ENCODE measurements at places on chromosomes 3 and 15.
A peak's percentile ranks its signal among the peaks of the same experiment; 100 is the strongest.

DNA sequence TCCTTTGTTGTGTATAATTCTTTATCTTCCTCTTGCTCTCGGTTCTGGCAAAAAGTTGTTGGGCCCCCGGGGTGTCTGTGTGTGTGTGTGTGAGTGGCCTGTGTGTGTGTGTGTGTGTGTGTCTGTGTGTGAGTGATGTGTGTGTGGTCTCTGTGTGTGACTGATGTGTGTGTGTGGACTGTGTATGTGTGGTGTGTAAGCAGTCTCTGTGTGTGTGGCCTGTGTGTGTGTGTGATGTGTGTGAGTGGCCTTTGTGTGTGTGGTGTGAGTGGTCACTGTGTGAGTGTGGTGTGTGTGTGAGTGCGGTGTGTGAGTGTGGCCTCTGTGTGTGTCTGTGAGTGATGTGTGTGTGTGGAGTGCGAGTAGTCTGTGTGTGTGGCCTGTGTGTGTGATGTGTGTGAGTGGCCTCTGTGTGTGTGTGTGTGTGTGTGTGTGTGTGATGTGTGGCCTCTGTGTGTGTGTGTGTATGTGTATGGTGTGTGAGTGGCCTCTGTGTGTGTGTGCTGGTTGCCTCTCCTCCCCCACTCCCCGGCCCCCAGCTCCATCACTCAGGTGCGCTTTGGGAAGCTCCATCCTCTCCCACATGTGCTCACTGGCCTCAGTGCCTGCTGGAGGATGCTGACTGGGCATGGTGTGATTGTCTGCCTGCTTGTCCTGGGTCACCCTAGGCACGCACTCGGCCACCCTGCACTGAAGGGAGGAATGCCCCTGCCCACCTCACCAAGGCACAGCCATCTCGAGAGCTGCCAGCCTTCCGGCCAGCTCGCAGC, 8.8 kb downstream of the LINGO1 start:
- DNase-seq = no peak

- no peak for DNase-seq
Measured at GRCh38 chr15:100835636-100836035, 44.0 kb upstream of the ALDH1A3 start.

DNA sequence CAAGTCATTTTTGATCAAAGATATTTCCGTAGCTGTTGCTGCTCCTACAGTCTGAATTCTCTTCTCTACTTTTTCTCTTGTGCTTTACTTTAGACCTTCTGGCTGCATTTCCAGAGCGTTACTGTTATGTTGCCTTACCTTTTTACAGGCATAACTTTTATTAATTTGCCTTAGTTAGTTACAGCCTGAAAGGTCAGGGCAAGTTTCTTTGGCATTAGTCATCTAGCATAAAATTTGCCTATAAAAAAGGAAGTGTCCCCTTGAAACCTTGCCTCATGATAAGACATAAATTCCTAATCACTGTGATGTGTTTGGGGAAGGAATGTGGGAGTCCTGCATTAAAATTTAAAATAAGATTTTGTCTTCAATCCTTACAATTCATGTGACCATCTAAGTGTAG, 618.5 kb downstream of the NR2F2 start:
- DNase-seq = no peak

DNA sequence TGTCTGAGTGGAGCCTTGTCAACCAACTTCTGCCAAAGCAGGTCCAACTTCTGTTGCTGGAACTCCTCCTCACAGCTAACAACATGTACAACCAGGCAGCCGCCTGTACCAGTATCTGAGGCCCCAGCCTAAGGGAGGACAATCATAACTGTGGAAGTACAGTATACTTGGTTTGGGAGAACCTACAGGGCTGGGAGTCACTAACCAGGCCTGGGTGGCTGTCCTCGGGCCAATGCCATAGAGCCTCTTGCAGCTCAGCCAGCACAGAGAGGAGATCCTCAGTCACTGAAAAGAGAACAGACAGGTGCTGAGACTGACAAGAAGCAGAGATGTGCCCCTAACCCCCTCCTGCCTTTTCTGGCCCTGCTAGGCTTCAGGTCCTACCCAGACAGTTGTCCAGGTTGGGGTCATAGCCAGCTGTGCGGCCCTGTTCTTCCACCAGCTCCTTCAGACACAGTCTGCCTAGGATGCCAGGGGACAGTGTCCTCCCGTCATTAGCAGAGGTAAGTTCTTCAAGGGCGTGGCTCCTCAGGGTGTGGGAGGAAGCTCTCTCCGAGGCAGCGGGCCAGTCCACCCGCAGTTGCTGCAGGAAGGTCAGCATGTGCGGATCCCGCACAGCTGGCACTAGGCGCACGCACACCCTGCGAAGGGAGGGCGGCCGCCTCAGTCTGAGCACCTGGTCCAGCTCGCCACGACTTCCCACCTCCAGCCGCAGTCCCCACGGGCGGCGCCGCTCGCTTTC, 980 bp downstream of the DALRD3 start:
- DNase-seq = no peak

DNA sequence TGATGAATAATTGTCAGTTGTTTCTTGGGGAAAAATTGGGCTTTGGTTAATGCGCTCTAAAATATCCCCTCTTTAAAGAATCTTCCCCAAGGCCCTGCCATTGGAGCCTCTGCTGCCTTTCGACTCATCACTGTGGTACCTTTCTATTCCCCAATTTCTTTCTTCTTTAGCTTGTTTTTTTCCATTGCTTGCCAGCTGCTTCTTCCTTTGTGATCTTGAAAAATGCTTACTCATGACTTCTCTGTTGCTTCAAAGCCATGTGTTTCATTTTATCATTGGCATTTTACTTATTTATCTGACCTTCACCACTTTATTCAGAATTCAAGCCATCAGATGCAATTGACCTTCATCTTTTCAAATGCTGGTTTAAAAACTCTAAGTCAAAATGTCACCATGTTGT, 84.4 kb downstream of the SV2B start:
- no peak for DNase-seq

- DNase-seq = no peak
Measured at GRCh38 chr3:128488991-128489673, 3.9 kb downstream of the GATA2 start.

GRCh38 chr15:59994526-59994887, 9.6 kb upstream of the FOXB1 start:
- DNase-seq = no peak

DNA sequence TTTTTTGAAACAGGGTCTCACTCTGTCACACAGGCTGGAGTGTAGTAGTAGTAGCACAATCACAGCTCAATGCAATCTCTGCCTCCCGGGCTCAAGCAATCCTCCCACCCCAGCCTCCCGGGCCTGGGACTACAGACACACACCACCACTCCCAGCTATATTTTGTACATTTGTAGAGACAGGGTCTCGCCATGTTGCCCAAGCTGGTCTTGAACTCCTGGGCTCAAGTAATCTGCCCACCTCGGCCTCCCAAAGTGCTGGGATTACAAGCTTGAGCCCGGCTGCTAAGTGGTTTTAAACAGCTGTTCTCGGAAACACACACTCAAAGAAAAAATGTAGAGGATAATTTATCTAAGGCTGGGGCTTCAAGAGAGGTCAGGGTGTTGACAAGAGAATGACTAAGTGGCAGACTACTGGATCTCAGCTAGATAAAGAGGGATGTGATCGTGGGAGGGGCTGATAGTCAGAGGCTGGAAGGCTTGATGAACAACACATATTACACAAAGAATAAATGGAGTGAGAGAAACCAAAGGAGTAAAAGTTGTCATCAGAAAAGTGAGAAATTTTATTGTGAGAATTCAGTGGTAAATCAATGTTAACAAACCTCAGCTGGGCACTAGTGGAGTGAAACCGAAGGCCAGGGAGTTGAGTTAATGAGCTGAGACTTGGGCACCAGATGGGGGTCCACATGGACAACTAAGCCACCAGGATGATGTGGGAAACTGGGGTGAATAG, 6.7 kb downstream of the CCR5AS start:
- DNase-seq = no peak

DNA sequence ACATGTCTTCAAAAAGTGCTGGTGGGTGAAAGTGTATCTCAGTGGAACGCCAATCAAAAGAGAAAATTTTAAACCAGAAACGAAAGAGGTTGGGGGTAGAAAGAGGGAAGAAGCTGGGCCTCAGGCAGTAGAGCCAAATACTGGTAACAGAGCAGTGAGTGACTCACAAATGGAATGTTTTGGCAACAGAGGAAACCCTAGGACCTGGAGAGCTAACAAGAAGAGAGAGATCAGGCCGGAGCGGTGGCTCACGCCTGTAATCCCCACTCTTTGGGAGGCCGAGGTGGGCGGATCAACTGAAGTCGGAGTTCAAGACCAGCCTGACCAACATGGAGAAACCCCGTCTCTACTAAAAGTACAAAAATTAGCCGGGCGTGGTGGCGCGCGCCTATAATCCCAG, 450.8 kb upstream of the NAALADL2 start:
- DNase-seq = no peak

DNA sequence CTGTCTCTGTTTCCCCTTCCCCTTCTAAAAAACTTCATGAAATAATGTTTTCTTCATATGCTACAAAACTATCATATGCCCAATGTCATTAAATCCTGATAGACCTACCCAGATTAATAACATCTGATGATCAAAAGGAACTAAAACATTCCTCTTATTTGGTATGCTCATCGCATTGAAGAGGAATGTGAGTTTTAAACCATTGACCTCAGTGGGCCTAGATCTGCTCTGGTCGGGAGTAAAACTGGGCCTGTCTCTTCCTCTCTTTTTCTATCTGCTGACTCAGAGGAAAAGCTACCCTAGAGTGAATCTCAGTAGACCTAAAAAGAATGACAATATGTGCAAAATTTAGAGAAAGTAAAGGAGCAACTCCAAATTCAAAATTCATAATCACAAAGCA, 275.8 kb downstream of the SATB1 start:
- no peak for DNase-seq

- no peak for DNase-seq
Measured at GRCh38 chr3:159620281-159620680, 368.4 kb upstream of the IL12A start.

DNA sequence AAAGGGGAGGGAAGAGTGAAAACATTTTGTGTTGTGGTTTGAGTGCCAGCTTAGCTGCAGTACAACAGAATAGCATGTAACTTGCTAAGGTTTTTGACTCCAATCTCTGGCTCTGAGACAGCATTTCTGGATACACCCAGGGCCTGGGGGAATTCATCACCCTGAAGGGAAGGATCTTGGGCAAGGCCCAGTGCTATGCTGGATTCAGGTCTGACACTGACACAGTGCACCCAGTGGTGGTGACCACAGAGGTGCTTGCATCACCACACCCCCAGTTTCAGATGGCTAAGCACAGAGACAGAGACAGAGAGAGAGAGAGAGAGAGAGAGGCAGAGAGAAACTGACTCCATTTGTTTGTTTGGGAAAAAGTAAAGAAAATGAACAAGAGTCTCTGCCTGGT, 74.1 kb upstream of the KBTBD8 start:
- no peak for DNase-seq

GRCh38 chr3:30201715-30202114, 404.7 kb upstream of the TGFBR2 start:
- no peak for DNase-seq

- DNase-seq = no peak
Measured at GRCh38 chr15:63040509-63040908, 2.0 kb upstream of the TPM1 start.

DNA sequence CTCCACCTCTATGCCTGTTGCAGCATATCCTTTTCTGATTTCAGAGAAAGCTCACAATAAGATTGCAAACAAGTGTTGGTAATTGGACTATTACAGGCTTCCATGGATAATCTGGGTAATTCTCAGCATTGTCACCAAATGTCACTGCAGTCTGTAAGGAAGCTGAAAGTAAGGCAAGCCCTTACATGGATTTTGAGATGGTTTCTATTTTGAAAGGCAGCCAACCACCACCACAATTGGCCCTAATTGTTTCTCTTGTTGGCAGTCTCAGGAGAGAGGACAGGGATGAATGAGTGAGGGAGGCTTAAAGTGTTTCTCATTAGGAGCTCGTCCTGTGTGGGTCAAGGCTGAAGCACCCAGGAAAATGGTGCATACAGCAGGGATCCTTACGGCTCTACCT, 879.9 kb downstream of the TUSC7 start:
- no peak for DNase-seq

GRCh38 chr3:81249540-81250029, 511.9 kb downstream of the GBE1 start:
- DNase-seq = no peak

GRCh38 chr3:44036850-44037249, 204.8 kb upstream of the TOPAZ1 start:
- DNase-seq = no peak

DNA sequence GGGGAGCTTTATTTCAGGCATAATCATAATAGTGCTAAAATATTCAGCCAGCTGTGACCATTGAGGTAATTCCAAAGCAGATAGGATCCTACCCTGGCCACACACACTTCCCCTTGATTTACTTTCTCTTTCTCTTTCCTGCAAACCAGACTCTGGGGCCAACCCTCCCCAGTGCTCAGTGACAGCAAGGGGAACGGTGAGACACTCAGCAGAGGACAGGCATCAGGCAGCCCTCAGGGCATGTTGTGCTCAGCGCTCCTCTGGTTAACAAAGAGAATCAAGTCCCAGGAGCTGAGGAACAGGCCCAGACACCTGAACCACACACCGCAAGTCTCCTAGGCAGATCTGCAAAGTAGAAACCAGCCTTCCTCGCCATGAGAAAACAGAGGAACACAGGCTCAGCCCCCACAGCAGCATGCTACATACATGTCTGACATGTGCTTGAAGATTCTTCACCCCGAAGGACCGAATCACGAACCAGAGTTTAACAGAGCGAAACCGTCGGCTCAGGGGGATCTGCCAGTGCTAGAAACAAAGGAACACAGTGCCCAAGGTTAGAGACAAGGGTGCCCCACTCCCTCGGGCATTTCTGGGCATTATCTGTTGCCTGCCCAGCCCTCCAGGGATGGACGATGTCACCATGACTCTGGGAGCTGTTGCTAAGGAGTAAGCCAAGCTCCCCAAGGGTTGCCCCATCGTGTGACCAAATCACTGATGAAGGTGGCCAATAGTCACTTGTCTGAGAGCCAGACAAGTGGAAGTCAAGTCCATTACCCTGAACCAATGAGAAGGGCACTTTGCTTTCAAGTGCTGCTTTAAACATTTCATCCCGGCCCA, 17.5 kb downstream of the HDC start:
- peak; percentile 56 for DNase-seq

- no peak for DNase-seq
Measured at GRCh38 chr3:37741644-37742043, 120.0 kb upstream of the CTDSPL start.

- DNase-seq = no peak
Measured at GRCh38 chr3:16864610-16865313, 20.0 kb upstream of the PLCL2 start.

- no peak for DNase-seq
Measured at GRCh38 chr15:64095431-64095794, 369 bp upstream of the SNX1 start.

All from CD4-positive, alpha-beta T cell treated with Interleukin-2 at 100 ng/mL for 4 hours (primary cell).